ENCODE measurements at places on chromosomes 6 and 20. TPM values are rescaled to one million over a fixed set of nuclear protein-coding genes. Genes with fewer than 3 reads are reported as not detected.

EYS gene
- total RNA-seq = not detected

DNA sequence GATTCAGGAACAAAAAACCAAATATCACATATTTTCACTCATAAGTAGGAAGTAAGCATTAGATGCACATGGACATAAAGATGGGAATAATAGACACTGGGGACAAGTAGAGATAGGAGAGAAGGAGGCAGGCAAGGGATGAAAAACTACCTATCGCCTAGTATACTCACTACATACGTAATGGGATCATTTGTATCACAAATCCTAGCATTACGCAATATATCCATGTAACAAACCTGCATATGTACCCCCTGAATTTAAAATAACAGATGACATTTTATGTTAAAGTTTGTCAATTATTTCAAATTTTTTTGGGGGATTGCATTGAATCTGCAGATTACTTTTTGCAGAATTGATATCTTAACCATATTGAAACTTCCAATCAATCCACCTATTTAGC, 660.5 kb upstream of the MAN1A1 start:
- no peak for DNase-seq

GRCh38 chr20:14723614-14724013, 386.2 kb upstream of the FLRT3 start:
- DNase-seq = no peak

DNA sequence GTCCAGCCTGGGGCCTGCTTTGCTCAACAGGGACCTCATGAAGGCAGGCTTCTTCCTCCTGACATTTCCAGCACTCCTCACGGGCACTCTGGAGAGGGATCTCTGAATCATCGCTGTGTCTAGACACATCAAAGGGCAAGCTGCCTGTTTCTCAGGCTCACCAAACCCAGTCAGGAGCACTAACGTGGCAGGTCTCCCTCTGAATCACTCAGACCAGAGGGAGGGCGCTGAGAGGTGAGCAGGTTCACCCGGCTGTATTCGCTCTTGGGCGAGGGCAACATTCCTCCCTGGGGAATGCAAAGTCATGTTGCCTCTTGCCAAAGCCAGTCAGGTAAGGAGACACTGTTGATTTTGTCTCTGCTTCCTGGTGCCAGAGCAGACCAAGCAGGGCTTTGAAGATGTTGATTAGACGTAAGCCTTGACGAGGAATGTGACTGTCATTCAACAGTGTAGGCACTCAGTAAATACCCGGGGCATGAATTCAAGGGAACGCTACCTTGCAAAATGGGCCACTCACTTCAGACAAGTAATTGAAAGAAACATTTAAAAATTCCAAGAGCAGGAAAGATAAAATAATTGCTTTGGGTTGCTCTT, 50.1 kb downstream of the CYP24A1 start:
- peak; percentile 51 for DNase-seq

CLVS2 gene
- 0.73 TPM for total RNA-seq

DNA sequence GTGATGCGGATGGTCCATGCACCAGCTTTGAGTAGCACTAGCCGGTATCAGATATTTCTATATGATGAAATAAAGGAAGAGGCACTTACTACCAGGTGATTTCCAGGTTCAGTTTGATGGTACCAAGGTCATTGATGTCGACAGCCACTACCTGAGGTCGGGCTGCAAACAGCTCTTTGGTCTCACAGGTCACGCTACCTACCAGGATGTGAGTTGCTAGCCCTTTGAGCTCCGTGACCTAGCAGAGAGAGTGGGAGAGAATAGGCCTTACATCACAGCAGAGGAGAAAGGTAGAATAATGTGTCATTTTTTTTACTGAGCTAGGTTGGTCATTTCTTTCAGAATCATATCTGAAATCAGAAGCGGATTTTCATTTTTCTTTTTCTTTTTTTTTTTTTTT, 51.0 kb upstream of the ARMH2 start:
- no peak for DNase-seq

SNAP25 gene
- total RNA-seq = 0.69 TPM

GRCh38 chr6:139161169-139161568, 26.3 kb downstream of the HECA start:
- DNase-seq = no peak

GRCh38 chr20:49426873-49427272, 55.6 kb downstream of the KCNB1 start:
- DNase-seq = no peak

All from H1 (cell line).